Activated CD8-positive, alpha-beta T cell treated with anti-CD3 and anti-CD28 coated beads for 36 hours (primary cell): ENCODE measurements at places on chromosomes 5 and 9. TPM values are rescaled to one million over a fixed set of nuclear protein-coding genes. Genes with fewer than 3 reads are reported as not detected.

Gene TRIM14
- total RNA-seq = 39.6 TPM

DNA sequence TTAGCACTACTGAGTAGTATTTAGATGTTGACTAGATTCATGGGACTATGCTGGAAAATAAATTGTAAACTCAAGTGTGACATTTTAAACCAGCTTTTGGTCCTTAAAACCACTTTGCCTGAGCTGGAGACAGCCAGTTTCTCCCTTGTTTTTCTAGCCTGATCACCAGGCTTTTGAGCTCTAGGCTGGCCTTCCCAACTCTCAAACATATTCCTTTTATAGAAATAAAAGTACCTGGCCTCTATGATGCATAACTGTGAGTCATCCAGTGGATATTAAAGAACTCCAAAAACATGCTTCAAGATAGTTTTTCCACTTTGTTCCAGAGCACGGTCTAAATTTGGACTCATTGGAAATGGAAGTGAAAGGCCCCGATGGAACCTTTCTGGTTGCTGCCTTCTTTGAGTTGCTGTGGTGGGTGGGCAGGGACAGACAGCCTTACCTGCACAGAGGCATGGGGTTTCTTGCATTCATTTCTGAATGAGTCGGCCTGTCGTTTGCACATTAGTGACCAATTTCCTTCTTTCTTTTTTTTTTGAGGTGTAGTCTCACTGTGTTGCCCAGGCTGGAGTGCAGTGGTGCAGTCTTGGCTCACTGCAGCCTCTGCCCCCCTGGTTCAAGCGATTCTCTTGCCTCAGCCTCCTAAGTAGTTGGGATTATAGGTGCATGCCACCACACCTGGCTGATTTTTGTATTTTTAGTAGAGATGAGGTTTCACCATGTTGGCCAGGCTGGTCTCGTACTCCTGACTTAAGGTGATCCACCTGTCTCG is 43.1 kb downstream of the TRIO start:
- no peak for DNase-seq

DNA sequence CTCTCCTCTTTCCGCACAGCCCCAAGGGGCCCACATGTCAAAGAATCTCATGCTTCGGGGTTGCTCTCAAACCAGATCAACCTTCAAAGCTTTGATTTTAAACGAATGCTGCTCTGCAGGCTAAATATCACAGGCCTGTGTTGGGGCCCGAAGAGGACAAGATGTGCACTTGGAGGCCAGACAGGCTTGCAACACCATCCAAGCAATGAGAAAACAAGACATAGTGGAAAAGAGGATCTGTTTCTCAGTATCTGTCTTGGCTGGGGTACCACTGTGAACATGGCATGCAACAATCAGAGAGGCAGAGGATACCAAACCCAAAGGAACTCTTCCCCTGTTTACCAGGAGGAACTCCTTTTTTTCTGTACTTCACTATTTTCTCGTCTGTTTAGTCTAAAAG is 321.8 kb downstream of the SLIT3 start:
- no peak for DNase-seq

DNA sequence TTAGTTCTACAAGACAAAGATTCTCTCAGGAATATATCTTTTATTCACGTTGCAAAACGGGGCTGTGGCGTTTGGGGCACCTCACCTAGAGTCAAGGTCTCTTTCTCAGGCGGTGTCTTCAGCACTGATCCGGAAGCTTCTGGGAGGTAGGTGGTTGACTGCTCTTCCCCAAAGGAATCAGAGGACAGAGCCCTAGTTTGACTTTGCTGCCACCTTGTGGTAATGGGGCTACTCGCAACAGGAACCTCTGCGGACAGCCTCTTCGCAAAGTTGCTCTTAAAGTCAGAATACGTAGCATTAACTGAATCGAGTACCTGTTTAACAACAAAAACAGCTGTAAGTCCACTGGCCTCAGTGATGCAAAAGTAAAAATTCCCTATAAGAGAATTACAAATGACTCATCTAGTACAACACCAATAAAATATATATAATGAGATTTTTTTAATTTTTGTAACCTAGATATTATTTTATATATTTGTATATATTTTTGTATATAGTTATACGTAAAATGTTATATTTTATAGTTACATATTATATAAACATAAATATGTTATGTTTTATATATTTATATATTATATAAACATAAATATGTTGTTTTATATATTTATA is 13.3 kb upstream of the GPX8 start:
- peak; percentile 89 for DNase-seq

DNA sequence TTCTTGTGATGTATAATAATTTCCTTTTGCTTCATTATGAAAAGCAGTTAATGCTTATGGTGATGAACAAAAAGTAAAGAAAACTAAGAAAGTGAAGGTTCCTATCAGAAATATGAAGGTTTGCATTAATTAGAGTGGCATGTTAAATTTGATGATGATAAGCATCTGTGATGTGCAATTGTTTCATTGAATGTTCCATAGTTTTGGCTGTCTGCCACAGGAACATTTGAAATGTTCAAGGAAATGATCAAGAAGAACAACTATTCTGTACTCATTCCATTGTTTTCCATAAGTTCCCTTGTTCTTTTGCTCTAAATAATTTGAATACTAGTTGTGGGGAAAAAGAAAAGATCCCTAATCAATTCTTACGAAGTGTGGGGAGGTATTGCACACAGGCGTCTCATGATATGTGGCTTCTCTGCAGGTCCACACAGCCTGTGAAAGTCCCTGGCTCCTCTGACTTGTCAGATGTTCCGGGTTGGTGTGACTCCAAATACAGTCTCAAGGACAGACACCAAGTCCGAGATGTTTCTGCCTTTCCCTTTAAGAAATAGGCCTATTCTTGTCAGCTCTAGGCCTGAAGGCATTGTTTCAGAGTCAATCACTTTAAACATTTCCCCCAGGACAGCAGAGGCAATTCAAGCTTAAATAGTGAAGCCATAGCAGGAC is 152.6 kb upstream of the MAST4 start:
- no peak for DNase-seq
